ENCODE measurements at places on chromosomes 16 and 17.

- no peak for DNase-seq
Measured at GRCh38 chr17:80291691-80292487, 31.2 kb downstream of the RNF213 start.

GRCh38 chr17:30116345-30116660 is 313 bp upstream of the NSRP1 start:
- no peak for DNase-seq

DNA sequence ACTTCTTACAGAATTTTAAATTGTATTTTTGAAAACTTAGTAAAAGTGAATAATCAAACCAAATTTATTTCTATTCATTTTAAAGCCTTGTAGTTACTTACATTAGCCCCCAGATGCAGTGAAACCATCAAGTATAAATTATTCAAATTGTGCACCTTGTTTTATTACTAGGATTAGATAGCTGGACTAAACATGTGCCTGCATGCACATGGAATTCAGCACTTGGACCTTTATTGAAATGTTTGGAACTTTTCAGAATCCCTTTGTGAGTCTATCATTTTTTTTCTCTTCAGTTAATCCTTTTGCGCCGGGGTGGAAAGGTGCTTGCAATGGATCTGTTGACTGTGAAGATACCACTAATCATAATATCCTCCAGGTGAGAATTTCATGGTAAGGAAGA is 4.7 kb downstream of the ZPBP2 start:
- peak; percentile 17 for DNase-seq

DNA sequence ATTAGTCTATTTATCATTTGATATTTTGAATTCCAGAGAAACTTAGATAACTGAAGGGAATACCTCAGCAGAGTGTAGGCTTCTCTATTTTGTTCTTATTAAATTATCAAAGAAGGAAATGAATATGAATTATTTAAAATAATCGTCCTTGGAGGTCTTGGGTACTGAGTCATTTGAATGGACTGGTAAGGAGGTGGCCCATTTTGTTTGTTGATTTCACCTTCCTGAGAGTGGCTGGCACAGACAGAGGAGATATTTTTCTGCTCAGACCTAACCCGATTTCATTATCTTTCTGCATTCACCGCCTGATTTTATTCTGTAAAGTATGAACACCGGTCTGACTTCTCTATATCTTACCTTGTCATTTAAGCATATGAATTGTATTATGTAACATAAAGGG is 88.0 kb downstream of the USP22 start:
- no peak for DNase-seq

Data from astrocyte of the hippocampus (primary cell).